SIG-M5 (cell line): ENCODE measurements at places on chromosomes 2 and 18.
A peak's percentile ranks its signal among the peaks of the same experiment; 100 is the strongest.

DNA sequence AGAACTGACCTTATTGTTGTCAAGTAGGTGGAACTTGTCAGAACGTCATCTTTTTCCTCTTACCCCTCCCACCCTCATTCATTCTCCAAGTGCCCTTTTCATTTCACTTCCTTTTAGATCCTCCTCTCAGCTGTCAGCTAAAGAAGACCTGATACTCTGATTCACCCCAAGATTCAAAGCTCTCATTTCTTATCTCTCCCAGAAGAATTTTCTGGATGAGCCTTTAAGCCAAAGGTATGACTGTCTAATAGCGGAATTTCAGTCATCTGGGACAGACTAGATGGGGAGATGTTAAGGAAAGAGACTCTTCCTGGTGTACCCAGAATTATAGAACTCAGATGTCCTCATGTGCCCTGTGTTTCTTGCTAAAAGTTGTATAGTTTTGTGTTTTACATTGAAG is 53.9 kb downstream of the TCF7L1 start:
- DNase-seq: no peak

- DNase-seq: no peak
Measured at GRCh38 chr2:203018181-203018580, 3.5 kb downstream of the NBEAL1 start.

- no peak for DNase-seq
Measured at GRCh38 chr2:100248971-100249370, 73.3 kb downstream of the LONRF2 start.

DNA sequence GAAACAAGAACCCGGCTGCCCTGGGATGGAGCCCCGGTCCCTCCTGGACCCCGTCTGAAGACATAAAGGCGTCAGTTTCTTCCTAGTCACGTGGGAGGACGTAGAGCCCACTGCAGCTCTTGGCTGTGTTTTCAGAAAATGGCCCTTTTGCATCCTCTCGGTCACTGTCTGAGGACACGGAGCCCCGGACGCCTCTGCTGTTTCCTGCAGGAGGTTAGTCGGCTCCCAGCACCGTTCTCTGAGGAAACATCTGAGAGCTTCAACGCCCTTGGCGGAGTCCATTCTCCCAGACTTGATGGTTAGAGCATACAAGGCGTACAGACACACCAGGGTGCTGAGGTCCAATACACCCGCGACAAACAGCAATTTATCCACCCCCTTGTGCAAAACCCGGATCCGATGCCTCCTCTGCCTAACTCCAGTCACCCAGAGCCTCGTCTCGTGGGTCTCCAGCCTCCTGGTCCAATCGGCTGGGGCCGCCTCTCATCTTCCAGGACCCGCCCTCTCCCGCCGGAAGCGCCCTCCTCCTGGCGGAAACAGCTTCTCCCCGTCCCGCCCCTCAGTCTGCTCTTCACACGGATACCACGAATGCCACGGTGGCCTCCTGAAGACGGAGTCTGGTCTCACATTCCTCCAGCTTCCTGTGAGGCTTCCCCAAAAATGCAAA is 119.4 kb downstream of the TMEM18 start:
- DNase-seq: no peak

- no peak for DNase-seq
Measured at GRCh38 chr18:25453556-25454269, 101.7 kb upstream of the ZNF521 start.

GRCh38 chr2:24315669-24316068 is 44.7 kb downstream of the ITSN2 start:
- DNase-seq: no peak

DNA sequence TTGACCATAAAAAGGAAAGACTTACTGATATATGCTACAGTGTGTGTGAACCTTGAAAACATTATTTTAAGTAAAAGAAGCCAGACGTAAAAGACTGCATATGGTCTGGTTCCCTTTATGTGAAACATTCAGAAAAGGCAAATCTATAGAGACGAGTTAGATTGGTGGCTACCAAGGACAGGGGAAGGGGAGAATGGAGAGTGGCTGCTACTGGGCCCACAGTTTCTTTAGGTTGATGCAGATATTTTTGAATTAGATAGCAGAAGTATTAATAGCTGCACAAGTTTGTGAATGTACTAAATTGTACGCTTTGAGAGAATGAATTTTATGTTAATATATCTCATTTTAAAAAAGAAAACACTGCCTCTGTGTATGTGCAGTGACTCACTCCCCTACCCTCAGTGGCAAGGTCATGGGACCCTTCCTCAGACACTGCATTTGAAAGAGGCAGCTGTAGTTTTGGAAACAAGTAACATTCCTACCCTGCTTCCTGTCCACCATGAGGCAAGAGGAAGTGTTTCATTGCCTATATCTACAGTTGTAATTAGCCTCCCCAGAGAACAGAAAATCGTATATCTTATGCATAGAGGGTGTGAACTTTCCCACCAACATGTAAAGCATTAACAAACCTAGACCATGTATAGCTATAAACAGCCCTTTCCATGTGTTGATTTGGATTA is 29.8 kb upstream of the ARMC9 start:
- no peak for DNase-seq

GRCh38 chr2:225004597-225004996 is 37.7 kb downstream of the DOCK10 start:
- no peak for DNase-seq

DNA sequence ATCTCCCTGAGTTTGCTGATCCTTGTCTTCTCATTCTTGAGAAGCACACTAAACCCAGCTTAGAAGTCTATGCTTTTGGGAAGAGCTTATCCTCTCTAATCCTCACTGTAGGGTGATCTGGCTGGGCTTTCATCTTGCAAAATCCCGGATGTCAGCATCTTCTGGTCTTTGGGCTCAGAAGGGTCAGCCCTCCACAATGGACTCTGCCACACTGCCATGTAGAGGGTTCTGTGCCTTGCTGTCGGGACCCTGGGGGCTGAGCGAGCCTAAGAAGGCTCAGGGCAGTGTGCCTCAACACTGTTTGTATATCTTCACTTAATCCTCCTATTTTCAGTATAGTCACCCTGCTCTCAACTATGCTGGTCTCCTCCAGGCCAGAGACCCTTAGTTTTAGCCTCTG is 102.3 kb downstream of the TGIF1 start:
- DNase-seq: no peak

DNA sequence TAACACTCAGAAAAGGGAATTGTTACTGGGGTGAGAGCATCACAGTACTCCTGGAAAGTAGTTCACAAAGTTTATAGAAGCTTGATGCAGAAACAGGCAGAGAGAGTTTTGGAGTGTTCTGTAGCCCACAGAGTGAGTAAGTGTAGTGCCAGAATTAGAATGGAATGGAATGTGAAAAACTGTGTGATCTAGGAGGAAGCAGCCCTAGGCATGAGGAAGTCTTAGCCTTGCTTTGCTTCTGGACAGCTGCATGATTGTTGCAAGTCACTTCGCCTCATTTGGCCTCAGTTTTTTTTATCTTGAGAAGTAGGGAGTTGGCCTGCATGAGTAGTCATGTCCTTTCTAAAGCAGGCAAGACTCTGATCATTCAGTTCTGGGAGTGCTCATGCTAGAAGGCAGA is 10.9 kb downstream of the SERPINB12 start:
- peak; percentile 40 for DNase-seq

- no peak for DNase-seq
Measured at GRCh38 chr2:218422403-218423086, 3.6 kb downstream of the VIL1 start.

- no peak for DNase-seq
Measured at GRCh38 chr2:231397011-231397927, 1.8 kb downstream of the B3GNT7 start.

DNA sequence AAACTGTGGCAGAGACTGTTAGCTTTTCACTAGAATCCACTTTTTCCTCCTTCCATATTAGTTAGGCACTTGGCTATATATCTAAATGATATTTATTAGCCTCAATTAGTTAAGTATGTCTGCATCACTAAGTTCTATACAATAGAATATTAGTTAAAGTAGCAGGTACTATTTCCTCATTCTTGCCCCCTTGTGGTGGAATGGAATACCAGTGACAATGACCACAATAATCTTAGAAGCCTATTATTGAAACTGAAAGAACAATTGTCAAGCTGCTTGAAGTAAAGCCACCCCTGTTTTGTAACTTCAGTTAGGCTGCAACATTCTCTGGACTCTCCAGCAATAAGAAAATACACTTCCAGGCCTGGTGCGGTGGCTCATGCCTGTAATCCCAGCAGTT is 476.3 kb upstream of the VWC2L start:
- no peak for DNase-seq

DNA sequence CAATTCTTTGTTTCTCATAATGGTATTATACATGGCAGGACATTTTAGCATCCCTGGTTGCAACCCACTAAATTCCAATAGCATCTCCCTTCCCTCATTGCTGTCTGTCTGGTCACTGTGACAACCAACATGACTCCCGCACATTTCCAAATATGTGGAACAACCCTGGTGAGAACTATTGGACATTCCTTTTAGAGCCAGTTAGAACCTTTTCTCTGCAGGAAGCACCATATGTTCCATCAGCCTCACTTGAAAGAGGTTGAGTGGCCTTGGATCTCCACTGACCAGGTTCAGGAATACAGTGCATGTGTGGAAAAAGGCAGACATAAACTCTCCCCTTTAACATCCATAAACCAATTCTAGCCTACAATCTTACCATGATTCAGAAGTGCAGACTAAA is 25.9 kb upstream of the GLS start:
- no peak for DNase-seq

DNA sequence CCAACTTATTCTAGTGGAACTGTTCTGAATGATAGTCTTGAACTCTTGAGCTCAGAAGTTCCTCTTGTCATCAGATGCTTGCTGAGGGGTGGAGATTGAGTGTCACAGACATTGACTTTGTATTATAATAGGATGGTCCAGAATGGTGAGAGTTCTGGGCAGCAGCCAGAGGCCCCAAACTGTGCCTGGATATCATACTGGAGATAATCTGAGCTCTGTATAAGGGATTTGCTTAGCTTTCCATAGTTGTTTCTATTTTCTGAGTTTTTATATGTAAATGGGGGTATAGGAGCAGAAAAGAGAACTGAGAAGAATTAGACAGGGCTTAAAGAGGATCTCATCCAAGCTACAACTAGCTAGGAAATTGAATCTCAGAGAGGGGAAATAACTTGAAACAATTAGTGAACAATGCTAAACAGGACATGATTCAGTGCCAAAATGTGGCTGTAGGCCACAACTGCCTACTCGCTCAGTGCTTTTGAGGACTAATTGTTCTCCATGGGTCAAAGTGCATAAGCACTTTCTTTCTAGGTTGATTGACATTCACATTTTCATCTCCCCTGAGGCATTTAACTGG is 10.1 kb upstream of the LCLAT1 start:
- DNase-seq: no peak

- no peak for DNase-seq
Measured at GRCh38 chr2:195319548-195320412, 337.2 kb upstream of the SLC39A10 start.

DNA sequence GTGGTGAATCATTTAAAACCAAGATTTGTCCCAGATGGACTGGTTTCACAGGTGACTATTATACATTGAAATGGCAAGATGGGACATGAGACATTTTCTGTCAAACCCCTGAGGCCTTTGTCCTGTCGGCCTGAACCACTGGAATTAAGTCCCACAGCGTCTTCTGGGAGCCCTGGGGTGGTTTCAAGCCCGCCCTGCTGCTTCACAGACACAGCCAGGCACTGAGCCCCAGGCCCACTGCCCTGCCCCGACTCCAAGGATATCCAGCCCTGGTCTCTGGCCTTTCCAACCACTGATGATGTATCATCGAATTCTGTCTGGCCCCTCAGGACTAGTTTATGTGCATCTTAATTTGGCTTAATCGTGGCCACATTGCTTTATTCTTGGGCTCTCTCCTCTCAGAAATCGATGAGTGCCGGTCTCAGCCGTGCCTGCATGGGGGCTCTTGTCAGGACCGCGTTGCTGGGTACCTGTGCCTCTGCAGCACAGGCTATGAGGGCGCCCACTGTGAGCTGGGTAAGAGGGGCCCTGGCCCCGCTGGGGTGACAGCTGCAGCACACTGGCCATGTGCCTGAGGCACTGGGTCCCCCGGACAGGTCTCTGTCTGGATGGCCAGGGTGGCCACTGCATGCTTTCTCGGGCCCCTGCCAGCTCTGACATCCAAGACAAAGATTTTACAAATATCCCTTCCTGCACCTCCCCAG is 39.5 kb downstream of the MTERF4 start:
- no peak for DNase-seq

- DNase-seq: no peak
Measured at GRCh38 chr18:5478261-5478660, 65.5 kb downstream of the EPB41L3 start.

- no peak for DNase-seq
Measured at GRCh38 chr2:96934831-96935540, 51.4 kb downstream of the FAM178B start.

- no peak for DNase-seq
Measured at GRCh38 chr2:168559187-168559586, 103.1 kb downstream of the CERS6 start.

DNA sequence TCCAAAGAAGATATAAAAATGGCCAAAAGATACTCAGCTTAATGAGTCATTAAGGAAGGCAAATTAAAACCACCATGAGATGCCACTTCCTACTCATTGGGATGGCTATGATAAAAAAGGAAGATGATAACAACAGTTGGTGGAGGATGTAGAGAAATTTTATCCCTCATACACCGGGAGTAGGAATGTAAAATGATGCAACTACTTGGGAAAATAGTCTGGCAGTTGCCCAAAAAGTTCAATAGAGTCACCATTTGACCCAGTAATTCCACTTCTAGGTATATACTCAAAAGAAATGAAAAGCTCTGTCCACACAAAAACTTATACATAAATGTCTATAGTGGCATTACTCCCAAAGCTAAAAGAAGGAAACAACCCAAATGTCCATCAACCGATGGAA is 10.1 kb upstream of the SULT1C2 start:
- DNase-seq: no peak

DNA sequence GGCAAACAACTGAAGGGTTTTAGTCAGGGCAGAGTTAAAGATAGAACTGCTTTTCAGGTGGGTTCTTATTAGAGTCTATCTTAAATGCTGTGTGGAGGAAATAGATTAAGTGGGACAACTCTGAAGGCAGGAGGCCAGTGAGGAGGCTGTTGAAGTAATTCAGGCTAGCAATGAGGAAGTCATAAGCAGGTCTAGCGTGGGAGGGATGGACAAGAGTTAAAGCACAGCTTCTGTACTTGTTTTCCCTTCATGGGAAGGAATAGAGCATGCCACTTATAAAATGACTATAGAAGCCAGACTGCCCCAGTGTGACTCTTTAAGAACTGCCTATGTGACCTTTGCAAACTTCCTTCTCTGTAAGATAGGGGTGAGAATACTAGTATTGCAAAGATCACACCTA is 202.0 kb upstream of the LRRTM1 start:
- no peak for DNase-seq

GRCh38 chr2:11573418-11574175 is 39.8 kb downstream of the GREB1 start:
- no peak for DNase-seq

- DNase-seq: no peak
Measured at GRCh38 chr18:67597759-67598158, 81.2 kb upstream of the DSEL start.
